T-helper 9 cell (primary cell): ENCODE measurements at places on chromosomes 4 and X.

GRCh38 chr4:15771216-15772058 lies 6.7 kb upstream of the CD38 start:
- DNase-seq, result no peak

- no peak for DNase-seq
Observed at GRCh38 chr4:25437926-25438325, 60.9 kb downstream of the ANAPC4 start.

GRCh38 chrX:106791495-106791894 lies 11.0 kb upstream of the TBC1D8B start:
- no peak for DNase-seq

DNA sequence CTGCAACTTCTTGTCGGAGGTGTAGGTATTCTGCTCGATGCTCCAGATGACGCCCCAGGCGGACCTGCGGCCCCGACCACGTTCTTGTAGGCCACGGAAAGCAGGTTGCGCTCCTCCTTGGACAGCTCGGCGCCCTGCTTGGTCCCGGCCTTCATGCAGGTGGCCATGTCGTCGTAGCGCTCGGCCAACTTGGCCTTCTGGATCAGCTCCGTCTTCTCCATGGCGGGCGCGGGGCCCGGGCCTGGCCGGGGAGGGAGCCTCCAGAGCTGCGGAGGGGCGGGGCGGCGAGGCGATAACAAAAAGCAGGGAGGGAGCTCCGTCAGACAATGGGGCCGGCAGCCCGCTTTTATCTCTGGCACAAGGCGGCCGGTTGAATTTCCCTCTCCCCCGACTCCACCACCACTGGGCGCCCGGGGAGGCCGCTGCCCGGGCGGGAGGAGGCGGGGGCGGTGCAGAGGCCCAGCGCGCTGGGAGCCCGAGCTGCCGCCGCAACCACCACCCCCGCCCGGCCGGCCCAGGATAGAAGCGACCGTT lies 28.3 kb upstream of the DRP2 start:
- no peak for DNase-seq

- DNase-seq, result no peak
Observed at GRCh38 chrX:88612870-88613329, 134.1 kb upstream of the CPXCR1 start.

- DNase-seq, result no peak
Observed at GRCh38 chrX:3651277-3651676, 62.2 kb downstream of the PRKX start.

- DNase-seq, result no peak
Observed at GRCh38 chr4:153197301-153197700, 6.9 kb upstream of the TRIM2 start.

DNA sequence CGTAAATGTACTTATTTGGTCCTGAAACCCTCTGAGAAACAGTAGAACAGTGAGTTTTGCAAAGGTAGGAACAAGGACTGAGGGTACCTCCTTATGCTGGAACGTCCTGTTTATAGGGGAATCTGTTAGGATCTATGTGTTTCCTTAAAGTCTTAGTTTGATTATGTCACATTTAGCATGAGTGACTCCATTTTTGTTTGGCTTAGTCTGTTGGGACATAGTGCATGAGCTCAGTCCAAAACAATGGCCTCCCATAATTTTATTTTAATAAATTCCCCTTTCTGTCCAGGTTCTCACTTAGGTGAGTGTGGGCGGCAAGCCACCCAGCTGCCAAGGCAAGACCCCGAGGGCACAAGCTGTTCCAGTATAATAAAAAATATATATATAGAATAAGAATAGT lies 27.7 kb downstream of the HTT-AS start:
- no peak for DNase-seq

DNA sequence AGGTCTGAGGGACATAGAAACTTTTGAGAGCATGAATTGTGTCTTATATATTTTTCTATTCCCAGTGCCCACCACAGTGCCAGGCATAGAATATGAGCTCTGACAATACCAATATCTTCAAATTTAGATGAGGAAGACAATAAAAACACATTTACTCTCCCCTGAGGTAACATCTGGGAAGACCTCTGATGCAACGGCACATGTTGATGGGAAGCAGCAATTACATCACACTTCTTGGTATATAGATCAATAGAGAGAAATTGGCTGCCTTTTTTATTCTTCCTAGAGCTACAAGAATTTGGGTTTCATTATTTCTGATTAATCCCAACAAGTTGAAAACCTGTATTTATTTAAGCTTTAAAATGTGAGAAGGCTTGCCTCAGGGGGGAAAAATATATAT lies 67.4 kb upstream of the SMAD1 start:
- DNase-seq, result no peak

DNA sequence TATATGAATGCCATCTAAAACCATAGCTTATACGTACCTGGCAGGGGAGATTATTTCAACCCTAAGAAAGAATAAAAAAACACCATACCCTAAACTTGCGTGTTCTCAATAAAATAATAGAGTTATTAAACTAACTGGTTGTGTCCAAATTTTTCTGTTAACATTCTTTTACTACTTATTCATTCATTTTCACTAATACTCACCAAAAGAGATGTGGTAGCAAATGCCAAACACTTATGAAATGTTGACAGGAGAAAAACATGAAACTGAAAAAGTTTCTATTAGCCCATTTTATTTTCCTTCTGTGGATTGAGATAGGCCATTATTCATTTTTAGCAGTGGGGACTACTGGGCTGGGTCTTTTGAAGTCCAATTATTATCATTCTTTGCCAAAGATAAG lies 102.0 kb downstream of the TSPAN5 start:
- DNase-seq, result no peak

- no peak for DNase-seq
Observed at GRCh38 chrX:134171661-134172587, 65.1 kb upstream of the CCDC160 start.

GRCh38 chr4:175651756-175652310 lies 160.2 kb downstream of the GPM6A start:
- no peak for DNase-seq

GRCh38 chrX:133668225-133668931 lies 253.1 kb upstream of the GPC4 start:
- no peak for DNase-seq

GRCh38 chrX:149903889-149904748 lies 23.1 kb downstream of the MAGEA8 start:
- DNase-seq, result no peak

DNA sequence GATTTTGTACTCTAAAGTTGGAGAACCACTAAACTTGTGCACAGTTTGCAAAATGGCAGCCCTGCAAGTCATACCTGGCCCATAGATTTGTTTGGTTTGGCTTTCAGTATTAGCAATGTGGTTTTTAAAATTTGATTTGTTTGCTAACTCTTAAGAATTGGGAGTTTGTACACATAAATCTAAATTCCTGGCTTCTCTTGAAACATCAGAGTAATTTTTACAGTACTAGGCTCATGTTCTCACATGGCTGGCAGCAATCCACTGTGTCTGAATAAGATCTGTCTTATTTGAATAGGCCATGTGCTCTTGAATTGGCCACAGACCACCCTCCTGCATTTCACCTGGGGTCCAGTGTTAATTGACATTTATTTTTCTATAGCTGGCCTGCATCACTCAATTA lies 21.3 kb downstream of the DIAPH2 start:
- DNase-seq, result no peak

GRCh38 chrX:42951747-42952146 lies 173.8 kb upstream of the PPP1R2C start:
- DNase-seq, result no peak

- DNase-seq, result no peak
Observed at GRCh38 chr4:795726-796119, 30.2 kb downstream of the CPLX1 start.

GRCh38 chrX:31271615-31272471 lies 200.0 kb upstream of the FTHL17 start:
- no peak for DNase-seq

- no peak for DNase-seq
Observed at GRCh38 chrX:66015152-66015831, 24.6 kb downstream of the VSIG4 start.

DNA sequence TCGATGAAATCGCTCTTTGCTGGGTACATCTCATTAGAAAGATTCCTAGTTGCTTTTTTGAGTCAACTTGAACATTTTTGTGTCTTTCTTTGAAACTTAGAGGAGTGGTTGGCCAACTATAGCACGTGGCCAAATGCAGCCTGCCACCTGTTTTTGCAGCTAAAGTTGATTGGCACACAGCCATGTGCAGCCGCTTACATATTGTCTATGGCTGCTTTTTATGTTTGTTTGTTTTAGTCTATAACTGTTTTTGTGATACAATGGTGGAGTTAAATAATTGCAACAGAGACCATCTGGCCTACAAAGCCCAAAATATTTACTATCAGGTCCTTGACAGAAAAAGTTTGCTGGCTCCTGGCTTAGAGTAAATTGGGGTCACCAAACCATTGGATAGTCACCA lies 86.3 kb downstream of the CLCN4 start:
- no peak for DNase-seq

DNA sequence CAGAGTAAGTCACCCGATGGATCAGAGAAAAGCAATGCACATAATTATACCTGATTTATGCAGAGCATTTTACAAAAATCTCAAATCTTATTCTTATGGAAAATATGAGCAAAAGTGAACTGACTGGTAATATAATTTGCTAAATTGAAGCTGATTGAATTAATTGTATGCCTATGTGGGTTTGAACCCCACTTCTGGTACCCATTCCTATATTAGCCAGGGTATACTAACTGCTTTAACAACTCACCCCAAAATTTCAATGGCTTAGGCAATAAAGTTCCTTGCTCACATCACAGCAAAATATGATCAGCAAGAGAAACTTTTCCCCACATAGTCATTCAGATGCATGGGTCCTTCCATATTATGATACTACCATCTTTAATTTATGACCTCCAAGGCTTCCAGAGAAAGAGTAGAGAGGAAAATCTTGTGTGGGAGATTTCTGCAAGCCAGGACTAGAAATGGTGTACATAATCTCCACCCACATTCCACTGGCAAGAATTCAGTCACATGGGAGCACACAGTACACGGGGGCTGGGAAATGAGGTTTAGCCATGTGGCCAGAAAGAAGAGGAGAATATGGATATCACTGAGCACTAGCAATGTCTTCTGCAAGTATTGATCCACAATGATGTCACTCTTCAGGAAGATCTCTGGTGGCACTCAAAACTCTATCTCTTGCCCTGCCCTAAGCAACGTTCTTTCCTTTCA lies 640.7 kb downstream of the BCOR start:
- DNase-seq, result no peak

- DNase-seq, result no peak
Observed at GRCh38 chrX:140034916-140035315, 69.6 kb upstream of the CXorf66 start.

DNA sequence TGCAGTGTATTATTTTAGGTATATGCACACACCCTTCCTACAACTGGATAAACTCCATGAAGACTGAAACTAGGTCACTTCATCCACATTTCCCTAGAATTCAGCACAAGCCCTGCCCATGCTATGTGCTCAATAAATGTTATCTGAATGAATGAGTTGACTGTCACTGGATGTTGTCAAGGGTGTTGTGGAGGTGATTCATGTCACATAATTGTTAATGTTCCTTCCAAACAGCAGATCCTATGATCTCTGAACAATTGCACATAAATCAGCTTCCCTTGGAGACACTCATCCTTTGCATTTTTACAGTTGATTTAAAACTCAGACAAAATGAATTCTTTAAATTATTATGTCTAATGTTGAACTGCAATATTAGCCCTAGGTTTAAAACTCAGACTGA lies 154.7 kb downstream of the TSPAN5 start:
- DNase-seq, result no peak

DNA sequence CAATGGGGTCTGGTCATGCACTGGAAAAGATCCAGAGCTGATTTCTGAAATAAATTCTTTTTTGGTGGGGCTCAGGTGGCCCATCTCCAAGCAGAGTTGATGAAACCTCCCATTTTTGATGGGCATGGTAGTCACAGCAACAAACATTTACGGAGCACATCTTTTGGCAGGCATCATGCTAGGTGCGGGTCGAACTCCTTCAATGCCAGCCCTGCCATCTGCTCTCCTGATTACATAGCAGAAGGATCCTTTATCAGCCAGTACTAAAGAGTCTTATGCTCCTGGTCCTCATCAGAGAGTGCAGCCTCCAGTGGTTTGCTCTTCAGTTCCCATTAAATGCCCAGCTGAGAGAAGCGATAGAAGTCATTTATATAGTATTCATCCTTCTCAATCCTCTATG lies 121.7 kb downstream of the GRXCR1 start:
- no peak for DNase-seq

GRCh38 chrX:148577741-148578140 lies 77.3 kb downstream of the AFF2 start:
- no peak for DNase-seq

DNA sequence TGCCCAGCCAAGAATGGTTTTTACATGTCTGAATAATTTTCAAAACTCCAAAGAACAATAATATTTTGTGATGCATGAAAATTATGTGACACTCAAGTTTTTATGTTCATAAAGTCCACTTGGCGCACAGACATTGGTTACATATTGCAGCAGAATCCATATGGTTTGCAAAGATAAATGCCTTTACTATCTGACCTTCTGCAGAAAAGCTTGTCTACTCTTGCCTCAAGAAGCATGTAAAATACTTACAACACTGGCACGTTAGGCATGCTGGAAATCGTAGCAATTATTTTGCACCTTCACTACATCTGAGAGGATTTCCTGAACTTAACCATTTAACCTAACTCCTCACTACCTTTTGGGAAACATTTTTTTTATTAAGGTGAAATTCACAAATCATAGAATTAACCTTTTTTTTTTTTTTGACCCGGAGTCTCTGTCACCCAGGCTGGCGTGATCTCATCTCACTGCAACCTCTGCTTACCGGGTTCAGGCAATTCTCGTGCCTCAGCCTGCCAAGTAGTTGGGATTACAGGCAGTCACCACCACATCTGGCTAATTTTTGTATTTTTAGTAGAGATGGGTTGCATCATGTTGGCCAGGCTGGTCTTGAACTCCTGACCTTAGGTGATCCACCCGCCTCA lies 3.5 kb upstream of the XG start:
- no peak for DNase-seq

- no peak for DNase-seq
Observed at GRCh38 chr4:79315891-79316290, 10.0 kb downstream of the NAA11 start.

- no peak for DNase-seq
Observed at GRCh38 chrX:8673201-8673600, 58.7 kb downstream of the ANOS1 start.

DNA sequence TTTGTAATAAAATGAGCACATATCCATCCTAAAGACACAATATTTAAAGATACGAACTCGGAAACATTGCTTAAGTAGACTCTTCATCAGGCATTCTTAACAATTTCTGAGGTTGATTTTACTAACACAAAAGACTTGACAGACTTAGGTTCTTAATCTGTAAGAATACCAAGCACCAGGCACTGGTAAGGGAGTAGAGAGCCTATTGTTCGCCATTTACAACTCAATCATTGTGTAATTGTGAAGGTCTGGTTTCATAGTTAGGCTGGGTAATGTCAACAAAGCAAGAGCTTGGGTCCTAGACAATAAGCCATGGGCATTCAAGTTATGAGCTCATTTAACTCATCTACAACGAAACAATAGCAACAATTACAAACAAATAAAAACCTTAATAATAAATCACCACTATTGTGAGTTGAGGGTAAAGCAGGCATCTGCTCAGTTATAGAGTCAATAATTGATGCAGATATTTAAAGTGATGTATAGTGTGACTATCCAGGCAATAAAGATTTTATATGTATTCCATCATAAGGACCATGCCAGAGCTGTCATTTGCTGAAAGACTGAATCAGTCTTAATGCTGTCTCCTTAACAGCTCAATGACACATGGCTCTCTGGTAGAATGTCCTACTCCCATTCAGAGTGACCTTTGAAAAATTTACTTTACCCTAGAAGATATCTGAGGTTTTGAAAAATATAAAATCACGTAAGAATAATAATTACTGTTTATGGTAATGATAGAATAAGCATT lies 664.0 kb upstream of the PCDH7 start:
- no peak for DNase-seq

GRCh38 chr4:42401171-42401570 lies 3.9 kb downstream of the SHISA3 start:
- DNase-seq, result no peak
